Smooth muscle cell of bladder (primary cell): ENCODE measurements at places on chromosomes 7 and 10. TPM values are rescaled to one million over a fixed set of nuclear protein-coding genes. Genes with fewer than 3 reads are reported as not detected.

REEP3 gene
- total RNA-seq, result 37.0 and 47.4 TPM in 2 replicates

CPN1 gene
- not detected in 2 replicates for total RNA-seq

IKZF1 gene
- total RNA-seq, result not detected in 2 replicates

RFC2 gene
- 8.8 and 9.5 TPM in 2 replicates for total RNA-seq

BPGM gene
- total RNA-seq, result 30.0 and 36.0 TPM in 2 replicates

MAPK8 gene
- total RNA-seq, result 28.6 and 31.1 TPM in 2 replicates

LIPJ gene
- under 0.01 TPM in 2 replicates for total RNA-seq

GSAP gene
- 6.0 and 6.7 TPM in 2 replicates for total RNA-seq

SIRT1 gene
- 12.9 and 13.9 TPM in 2 replicates for total RNA-seq

ACTL6B gene
- total RNA-seq, result not detected in 2 replicates

SFTPA2 gene
- not detected in 2 replicates for total RNA-seq

CPA2 gene
- total RNA-seq, result not detected in 2 replicates
